HL-60 (cell line): ENCODE measurements at places on chromosomes 7 and 10.

- DNase-seq = no peak
Measured at GRCh38 chr10:61313460-61313859, 139.7 kb downstream of the TMEM26 start.

GRCh38 chr7:93307131-93307660, 75.0 kb downstream of the VPS50 start:
- DNase-seq = no peak

- DNase-seq = no peak
Measured at GRCh38 chr10:29277296-29277695, 11.6 kb upstream of the LYZL1 start.

DNA sequence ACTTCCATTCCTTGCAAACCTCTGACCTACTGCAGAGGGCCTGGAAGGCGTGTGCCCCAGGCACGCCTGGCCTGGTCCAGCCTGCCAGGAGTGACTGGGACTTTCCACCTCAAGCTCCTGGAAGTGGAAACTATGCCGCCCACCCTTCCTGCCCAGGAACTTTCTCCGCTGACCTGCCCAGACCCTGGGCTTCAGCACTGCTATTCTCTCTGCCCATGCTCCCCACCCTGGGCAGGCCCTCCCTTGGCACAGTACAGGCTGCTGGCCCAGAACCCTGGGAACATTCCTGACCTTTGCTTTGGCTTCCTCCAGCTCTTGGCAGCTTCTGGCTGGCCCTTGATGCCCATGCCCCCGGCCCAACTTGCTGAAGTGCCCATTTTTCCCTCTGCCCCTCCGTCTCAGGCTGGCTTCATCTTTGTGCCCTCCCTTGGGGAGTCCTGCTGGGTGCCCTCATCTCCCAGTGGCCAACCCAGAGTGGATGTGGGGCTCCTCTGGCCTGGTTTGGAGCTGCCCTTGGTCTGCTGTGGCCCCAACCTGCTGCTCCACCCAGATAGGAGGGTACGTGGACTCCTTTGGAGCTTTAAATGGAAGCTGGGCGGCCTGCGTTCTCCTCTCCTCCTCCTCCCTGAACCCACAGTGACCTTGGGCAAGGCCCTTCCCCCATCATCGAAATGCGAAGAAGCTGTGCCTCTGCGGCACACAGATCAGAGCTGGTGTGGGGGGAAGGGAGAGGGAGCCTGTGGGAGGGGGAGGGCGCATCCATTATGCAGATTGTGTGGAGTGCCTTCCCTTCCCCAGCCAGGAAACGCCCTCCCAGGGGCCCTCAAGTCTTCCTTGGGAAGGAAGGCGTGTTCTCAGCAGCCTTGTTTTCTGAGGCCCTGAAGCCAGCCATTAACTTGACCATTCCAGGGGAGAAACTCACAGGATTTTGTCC, 3.4 kb downstream of the MMRN2 start:
- no peak for DNase-seq

DNA sequence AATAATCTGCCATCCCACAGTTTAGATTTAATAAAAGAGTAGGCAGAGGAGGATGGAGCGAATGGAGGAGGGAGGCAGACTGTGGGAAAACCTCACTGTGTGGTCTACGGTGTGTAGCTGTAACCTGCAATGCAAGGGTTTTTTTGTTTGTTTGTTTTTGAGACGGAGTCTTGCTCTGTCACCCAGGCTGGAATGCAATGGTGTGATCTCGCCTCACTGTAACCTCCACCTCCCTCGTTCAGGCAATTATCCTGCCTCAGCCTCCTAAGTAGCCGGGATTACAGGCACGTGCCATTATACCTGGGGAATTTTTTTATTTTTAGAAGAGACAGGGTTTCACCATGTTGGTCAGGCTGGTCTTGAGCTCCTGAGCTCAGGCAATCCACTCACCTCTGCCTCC, 184.6 kb upstream of the PLXNA4 start:
- DNase-seq = no peak

GRCh38 chr7:75888464-75889222, 9.8 kb downstream of the RHBDD2 start:
- DNase-seq = no peak

DNA sequence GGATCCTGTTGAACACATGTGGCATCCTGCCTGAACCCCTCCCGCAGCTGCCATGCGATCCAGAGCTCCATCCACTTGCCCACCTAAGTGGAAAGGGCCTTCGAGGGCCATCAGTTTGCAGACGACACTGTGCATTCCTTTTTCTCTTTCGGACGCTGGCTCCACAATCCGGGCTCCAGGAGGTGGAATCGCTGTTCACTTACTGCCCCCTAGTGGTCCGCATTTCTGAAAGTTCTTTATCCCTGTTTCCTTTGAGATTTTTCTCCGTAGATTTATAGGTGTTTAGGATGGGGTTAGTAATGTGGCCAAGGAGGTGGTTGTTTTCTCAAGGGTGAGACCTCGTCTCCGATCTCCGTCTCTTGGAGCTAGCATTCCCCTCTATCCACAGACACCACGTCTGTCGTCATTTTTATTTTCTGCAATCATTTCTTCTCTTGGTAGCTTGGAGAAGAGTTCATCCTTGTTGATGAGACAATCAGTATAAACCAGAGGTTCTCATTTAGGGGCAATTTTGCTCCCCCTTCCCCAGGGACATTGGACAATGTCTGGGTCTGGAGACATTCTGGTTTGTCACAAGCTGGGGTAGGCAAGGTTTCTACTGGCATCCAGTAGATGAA, 204.6 kb downstream of the ARHGAP21 start:
- DNase-seq = no peak

GRCh38 chr10:103982639-103983038, 15.7 kb downstream of the SLK start:
- no peak for DNase-seq

DNA sequence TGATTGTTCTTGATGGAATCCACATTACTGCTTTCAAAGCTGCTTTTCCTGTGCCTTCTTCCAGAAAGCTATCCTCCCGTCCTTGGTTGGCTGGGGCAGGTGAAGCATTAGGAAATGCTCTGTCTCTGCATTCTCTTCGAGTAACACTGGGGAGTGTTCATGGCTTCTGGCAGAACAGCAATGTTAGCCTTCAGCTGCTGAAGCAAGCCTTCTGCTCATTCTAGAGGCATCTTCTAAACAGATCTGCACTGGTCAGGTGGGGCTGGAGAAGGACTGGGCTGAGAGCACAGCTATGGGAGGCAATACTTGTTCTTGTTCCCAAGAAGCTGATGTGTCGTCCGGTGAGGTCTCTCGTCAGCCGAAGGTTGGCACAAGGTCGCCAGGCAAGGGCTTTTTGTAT, 80.6 kb downstream of the MGMT start:
- no peak for DNase-seq

GRCh38 chr7:36109013-36109627, 43.9 kb upstream of the EEPD1 start:
- DNase-seq = no peak

DNA sequence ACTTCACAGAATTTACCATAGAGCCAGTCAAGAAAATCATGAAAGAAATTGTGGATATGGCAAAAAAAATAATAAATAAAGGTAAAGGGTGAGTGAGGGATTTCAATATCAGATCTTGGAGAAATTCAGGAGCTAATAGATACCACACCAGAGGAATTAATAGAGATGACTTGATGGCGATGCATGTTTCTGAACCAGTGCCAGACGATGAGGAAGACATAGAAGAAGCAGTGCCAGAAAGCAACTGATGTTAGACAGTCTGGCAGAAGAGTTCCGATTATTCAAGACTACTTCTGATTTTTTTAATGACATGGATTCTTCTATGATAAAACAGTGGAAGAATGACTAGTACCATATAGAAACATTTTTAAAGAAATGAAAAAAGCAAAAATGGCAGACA, 314.7 kb downstream of the BICC1 start:
- DNase-seq = no peak

DNA sequence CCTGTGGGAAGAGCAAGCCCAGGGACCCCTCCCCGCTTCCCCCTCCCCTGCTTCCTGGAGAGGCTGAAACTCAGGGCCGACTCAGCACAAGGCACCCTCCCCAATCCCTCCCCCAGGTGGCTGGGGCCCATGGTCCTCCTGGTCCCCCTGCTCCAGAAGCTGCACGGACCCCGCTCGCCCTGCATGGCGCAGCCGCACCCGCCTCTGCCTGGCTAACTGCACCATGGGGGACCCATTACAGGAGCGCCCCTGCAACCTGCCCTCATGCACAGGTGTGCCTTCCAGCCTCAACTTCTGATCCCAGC, 19.7 kb upstream of the ZNF862 start:
- no peak for DNase-seq

- no peak for DNase-seq
Measured at GRCh38 chr10:82813856-82814255, 938.9 kb downstream of the NRG3 start.

GRCh38 chr7:30226614-30227268, 57.7 kb upstream of the ZNRF2 start:
- DNase-seq = no peak

GRCh38 chr7:157499121-157499834, 162.5 kb downstream of the DNAJB6 start:
- DNase-seq = no peak

- DNase-seq = no peak
Measured at GRCh38 chr10:122632576-122632975, 67.1 kb downstream of the C10orf120 start.

DNA sequence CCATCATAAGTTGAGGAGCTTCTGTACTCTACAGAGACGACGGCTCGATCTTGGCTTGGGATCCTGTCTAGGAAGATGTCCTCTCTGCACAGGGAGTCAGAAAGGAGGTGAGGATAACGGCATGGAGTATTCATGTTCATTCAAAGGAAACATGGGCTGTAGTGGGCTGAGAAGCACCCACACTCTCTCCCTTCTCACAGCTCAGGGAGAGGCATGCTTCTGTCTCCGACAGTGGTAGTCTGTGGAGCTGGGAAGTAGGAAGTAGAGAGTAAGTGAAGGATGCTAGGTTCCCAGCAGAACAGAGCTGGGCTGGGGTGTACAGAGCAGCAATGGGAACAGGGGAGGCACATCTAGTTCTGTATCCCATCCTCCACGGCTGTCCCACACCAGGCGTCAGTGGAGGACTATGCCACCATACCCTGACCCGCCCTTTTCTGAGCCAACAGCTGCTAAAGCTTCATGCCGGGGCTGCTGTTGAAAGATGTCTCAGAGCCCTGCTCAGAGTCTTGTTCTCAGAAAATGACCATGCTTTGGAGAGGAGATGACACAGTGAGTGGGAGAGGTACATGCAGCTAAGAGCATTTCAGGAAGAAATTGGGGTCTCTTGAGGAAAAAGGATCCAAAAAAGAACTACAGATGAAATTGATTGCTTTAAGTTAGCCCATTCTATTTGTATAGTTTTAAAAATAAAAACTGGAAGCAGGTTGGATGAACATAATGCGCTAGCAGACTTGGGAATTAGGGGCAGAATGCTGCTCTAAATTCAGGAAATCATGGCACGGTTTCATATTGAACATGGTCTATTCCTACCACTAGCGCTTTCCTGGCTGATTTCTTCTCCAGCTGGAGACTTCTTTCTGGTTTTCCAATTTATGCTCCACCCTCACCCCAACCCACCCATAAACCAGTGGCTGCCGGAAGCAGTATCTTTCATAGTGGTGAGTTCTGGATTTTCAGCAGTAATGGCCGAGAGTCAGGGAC, 138.6 kb downstream of the CHN2 start:
- no peak for DNase-seq

GRCh38 chr10:101238732-101239105, 9.5 kb upstream of the LBX1 start:
- no peak for DNase-seq

DNA sequence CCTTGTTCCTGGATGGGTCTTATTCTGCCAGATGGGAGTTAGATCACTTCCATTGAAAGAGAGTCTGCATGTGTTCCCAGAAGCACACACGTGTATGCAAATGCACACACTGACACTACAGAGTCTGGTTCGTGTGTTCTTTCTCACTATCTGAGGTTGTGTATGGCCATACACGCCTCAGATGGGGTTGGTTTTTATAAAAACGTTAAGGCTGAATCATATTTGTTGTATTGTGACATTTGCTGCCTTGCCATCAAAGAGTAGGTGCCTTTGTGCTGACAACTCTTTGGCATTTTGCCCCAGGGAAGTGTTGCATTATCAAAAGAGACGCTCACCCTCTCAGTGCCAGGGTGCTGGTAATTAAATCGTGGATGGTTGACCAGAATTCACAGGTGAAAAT, 37.7 kb upstream of the HDAC9 start:
- no peak for DNase-seq

- no peak for DNase-seq
Measured at GRCh38 chr7:37947138-37947940, 26.9 kb downstream of the EPDR1 start.

DNA sequence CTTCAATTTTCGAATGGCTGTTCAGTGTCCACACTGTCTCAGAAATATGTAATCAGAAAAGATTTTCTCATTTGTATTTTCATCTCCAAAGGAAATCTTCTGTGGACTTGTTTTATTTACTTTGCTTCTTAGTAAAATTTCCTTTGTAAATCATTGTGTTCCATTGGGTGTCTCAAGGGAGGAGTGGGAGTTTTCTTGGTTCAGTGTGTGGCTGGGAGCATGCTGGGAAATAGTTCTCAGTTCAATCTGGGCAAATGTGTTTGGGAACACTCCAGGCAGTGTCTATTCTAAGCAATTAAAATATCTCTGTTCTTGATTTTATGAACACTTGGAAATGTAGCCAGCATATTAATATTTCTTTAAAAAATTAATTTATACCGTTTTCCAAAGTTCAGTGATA, 1019.8 kb downstream of the CNTNAP2 start:
- DNase-seq = no peak

DNA sequence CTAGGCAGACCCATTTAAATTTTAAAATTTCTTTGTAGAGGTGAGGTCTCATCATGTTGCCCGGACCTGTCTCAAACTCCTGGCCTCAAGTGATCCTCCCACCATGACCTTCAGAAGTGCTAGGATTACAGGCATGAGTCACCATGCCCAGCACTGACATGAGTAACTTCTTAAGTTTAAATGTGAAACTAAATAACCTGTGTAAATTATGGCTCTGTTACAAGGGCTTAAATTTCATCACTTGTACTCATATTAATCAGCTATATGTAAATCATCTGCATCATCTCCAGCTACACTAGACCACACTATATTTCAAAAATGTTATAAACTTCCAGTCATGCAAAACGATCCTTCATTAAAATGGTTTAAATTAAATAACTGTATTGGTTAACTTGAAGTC, 56.1 kb downstream of the ATAD1 start:
- DNase-seq = no peak

GRCh38 chr7:101590663-101591435, 38.2 kb downstream of the MYL10 start:
- no peak for DNase-seq

- peak; percentile 50 for DNase-seq
Measured at GRCh38 chr10:63157845-63158624, 24.9 kb downstream of the NRBF2 start.
